ENCODE measurements at places on chromosomes 12 and 14. TPM values are rescaled to one million over a fixed set of nuclear protein-coding genes. Genes with fewer than 3 reads are reported as not detected.

LIN7A gene
- polyA plus RNA-seq = 9.2 TPM

TAS2R50 gene
- 0.09 TPM for polyA plus RNA-seq

TAS2R8 gene
- polyA plus RNA-seq = not detected

PPM1H gene
- polyA plus RNA-seq = 1.0 TPM
